Activated gamma-delta T cell (primary cell): ENCODE measurements at places on chromosomes 3 and 15.

DNA sequence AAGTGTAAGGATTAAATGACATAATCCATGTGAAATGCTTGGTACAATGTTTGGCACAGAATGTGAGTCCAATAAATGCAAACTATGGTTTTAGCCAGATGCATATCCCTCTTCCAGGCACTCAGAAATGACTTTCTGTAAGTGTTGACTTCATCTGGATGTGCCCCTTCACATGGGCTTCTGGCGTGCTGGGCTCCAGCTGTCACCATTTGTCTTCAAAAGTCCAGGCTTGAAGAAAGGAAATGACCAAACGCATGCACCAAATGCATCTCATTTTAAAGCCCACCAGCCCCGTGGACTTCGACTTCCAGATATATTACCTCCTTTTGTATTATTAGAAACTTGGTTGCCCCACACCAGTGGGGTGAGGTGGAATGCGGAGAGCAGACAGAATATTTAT, 23.7 kb downstream of the CRYGS start:
- no peak for DNase-seq

- no peak for DNase-seq
These were observed 5.3 kb downstream of the FAM174B start for GRCh38 chr15:92650256-92650655.

DNA sequence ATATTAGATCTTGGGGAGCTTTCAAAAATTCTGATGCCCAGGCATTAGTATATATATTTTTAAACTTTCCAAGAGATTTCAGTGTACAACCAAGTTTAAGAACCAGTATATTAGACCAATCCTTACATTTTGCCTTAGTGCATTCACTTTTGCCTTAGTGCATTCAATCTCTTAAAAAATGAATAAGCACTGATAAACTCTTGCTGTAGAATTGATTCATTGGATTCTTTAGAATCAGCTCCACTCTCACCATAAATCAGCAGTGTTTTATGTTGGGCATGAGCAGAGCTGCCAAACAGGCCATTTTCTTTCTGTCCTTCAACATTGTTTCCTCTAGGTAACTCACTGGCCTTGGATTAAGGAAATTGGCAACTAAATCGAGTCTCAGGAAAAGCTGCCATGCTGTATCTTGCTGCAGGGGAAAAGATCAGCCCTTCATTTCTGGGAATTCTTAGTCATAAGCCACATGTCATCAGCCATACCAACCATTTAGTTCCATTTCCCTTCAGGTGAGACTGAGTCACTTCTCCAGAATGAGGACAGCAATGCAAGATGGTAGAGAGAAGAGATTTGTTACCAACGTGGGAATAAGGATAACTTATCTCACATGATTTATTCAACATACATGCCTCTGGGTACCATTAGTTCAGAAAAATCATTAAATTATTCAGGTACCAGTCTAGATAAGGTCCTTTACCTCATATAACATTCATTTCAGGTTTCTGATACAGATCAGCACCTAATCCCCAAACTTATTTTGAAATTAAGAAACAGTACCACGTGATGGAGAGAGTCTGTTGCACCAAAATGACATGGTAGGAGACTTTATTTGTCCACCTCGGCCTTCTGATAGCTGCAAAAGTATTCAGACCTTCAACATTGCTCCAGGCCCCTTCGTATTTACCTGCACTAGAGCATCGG, 192.5 kb downstream of the P3H2 start:
- DNase-seq: no peak

GRCh38 chr15:99435877-99436541, 129.8 kb upstream of the MEF2A start:
- no peak for DNase-seq

DNA sequence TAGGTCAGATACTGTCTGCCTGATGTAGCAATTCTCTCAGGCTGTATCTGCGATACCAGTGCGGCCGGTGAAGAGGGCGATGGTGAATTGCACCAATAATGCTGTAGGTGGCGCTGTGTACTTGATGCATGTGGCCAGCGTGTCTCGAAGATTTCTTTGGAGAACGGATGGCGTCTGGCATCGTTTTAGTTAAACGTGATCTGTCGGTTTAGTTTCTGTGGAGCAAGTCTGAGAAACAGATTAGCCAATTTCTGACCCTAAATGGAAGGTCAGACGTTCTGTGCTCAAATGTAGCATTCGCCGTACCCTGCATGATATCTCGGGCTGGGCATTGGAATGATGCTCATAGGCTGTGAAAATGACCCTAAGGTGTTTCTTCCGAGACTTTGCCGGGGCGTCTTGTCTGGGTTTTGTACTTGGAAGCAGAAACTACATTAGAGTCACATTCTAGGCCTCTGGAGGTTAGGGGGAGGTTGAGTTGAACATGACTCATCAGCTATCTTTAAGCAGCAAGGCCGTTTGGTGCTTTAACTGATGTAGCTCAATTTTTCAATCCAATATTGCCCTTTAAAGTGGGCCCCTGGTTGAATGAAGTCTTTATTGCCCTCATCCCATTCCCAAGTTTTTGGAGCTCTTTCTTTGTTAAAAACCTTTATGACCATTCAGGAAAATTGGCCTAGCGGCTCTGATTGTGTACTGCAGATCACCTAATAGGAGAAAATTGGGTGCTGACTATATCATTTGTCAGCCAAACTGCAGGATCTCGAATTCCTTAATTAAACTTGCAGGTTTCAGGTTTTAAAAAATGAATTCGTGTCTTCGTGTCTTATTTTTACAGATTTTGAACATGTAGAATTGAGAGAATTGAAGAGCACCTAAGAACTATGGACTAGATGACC, 80.0 kb downstream of the SQOR start:
- no peak for DNase-seq

GRCh38 chr15:77180757-77181156, 109.8 kb upstream of the TSPAN3 start:
- no peak for DNase-seq

DNA sequence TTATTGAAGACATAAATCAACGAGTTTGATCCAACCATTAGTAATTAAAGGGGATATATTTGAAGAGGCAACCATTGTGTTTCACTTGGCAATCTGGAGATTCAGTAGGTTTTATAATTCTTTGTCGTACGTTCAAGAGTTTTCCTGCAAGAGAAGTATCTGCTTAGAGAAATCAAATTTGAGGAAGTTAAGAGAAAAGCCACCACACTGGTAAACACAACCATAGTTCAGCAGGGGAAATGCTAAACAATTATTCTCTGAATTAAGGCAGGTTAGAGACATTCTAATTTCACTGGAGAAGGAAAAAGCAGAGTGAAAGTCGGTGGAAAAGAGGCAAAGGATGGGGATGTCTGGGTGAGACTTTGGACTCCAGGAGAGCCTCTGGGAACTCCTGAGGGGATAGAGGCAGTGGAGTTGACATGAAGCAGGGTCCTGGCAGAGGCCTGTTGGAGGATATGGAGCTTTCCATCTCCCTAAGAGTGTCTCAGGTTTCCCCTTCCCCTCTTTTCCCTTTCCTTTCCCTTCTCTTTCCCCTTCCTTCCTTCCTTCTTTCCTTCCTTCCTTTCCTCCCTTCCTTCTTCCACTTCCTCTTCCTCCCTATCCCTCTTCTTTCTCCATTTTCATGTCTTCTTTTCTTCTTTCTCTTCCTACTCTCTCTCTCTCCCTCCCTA, 26.5 kb downstream of the SPINK8 start:
- no peak for DNase-seq

DNA sequence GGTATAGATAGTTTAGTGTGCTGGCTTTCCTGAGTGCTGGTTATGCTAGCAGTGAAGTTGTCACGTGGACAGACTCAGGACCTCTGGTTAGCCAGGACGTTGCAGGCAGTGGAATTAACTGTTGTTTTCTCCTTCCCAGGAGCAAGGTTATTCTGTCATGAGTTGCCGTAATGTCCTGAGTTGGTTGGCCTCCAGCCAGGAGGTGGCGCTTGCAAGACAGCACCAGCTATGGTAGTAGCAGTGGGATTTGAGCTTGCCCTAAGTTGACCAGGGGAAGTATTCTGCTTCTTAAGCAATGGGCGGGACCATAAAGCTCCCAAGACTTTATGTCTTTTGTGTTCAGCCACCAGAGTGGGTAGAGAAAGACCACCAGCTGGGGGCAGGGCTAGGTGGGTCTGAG, 240.7 kb upstream of the DNAJC19 start:
- no peak for DNase-seq

DNA sequence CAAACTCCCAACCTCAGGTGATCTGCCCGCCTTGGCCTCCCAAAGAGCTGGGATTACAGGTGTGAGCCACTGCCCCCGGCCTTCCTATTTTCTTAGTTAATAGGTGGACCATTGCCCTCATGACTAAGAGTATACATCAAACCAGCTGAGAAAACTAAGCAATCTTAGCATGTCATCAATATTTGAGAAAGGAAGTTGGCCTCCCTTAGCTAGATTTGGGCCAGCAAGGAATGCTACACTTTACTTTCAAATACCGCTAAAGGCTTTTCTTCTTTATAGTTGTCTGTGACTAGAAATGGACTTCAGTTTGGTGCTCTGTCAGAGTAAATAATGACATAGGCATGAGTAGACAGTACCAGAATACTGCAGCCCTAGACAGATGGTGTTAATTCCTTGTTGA, 199.3 kb downstream of the GAP43 start:
- DNase-seq: no peak

- DNase-seq: no peak
These were observed 25.4 kb downstream of the PLA2G4F start for GRCh38 chr15:42131006-42131405.

GRCh38 chr3:142282503-142282902, 57.1 kb upstream of the GK5 start:
- no peak for DNase-seq

- no peak for DNase-seq
These were observed 356.2 kb downstream of the RBMS3 start for GRCh38 chr3:29637068-29637467.
